Cortex of kidney (tissue), 1 donor: ENCODE measurements at places on chromosomes 11 and 22.

GRCh38 chr11:106001304-106002012, 20.6 kb downstream of the MSANTD4 start:
- DNase-seq = no peak

DNA sequence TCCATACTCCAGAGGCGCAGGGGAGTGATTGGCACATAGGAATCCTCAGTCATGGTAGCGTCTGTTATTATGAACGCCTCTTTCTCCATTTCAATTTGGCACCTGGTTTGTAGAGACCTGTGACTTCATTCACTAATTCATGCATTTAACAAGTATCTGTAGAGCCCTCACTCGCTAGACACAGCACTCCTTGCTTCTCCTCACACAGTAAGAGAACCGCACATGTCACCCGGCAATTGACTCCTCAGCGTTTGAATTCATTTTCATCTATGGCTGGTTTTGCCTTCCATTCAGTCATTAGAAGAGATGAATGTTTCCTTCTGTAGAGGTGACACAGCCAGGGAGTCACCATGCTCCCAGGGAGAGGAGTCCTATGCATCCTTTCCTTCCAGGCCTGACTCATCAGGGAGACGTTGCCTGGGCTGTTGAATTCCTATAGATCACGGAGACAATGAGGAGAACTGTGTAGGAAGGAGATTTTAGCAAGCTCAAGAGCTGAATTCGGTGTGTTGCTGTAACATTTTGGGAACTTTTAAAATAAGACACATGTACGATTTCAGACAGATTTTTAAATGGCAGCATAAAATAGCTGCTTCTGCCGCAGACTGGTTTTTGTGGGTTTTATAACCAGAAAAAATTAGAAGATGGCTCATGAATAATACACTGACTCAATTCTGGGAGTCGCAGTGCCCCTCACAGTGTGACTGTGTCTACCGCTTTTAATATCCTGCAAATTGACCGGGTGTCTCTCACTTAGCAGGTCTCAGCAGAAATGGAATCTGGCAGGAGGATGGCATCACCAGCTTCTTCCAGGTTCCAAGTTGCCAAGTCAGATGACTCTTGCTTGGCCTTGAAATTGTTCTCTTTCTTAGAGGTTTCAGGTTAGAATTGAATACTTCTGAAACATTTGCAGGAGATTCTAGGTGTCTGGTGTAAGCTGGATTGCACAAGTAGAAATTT, 44.4 kb upstream of the CLMP start:
- no peak for DNase-seq

- no peak for DNase-seq
Observed at GRCh38 chr22:22371031-22371541, 126.5 kb downstream of the VPREB1 start.

GRCh38 chr22:49789289-49790141, 38.2 kb downstream of the BRD1 start:
- no peak for DNase-seq

GRCh38 chr22:27381960-27382742, 419.4 kb downstream of the MN1 start:
- no peak for DNase-seq

DNA sequence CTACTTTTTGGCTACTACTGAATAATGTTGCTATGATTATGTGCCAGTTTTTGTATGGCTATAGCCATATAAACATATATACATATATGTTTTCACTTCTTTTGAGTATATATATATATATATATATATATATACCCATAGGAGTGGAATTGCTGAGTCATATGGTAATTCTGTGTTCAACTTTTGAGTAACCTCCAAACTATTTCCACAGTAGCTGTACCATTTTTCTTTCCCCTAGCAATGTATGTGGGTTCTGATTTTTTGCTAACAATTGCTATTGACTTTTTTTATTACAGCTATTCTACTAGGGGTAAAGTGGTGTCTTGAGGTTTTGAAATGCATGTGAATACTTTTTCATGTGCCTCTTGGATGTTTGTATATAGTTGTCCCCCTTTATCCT, 30.4 kb downstream of the CBL start:
- DNase-seq = no peak

GRCh38 chr11:69696749-69697468, 6.9 kb downstream of the FGF19 start:
- DNase-seq = no peak

GRCh38 chr11:2767071-2767470, 67.3 kb upstream of the KCNQ1OT1 start:
- no peak for DNase-seq

- DNase-seq = no peak
Observed at GRCh38 chr11:35049859-35050531, 89.0 kb upstream of the CD44 start.

- no peak for DNase-seq
Observed at GRCh38 chr11:94767701-94768601, at the start of gene AMOTL1. TSS of gene AMOTL1 (plus strand) at chr11:94768356. CDS start at chr11:94768512, 156 bp downstream.

DNA sequence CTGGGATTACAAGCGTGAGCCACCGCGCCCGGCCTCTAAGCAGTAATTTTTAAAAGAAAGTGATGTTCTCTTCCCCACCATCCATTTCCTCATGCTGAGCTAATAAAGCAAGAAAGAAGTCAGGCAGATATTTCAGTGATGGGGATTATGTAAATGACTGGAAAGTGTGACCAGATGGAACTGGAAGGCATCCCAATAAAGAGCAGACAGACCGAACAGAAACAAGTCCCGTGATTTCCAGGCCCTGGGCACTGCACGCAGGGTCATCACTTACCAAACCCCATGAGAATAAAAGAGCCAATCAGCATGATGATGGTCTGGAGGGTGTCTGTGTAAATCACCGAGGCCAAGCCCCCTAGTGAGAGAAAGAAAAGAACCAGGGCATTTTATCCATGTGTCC, 18.2 kb downstream of the SLC5A4 start:
- no peak for DNase-seq

- DNase-seq = no peak
Observed at GRCh38 chr11:108468478-108468864, 1.1 kb upstream of the C11orf65 start.

DNA sequence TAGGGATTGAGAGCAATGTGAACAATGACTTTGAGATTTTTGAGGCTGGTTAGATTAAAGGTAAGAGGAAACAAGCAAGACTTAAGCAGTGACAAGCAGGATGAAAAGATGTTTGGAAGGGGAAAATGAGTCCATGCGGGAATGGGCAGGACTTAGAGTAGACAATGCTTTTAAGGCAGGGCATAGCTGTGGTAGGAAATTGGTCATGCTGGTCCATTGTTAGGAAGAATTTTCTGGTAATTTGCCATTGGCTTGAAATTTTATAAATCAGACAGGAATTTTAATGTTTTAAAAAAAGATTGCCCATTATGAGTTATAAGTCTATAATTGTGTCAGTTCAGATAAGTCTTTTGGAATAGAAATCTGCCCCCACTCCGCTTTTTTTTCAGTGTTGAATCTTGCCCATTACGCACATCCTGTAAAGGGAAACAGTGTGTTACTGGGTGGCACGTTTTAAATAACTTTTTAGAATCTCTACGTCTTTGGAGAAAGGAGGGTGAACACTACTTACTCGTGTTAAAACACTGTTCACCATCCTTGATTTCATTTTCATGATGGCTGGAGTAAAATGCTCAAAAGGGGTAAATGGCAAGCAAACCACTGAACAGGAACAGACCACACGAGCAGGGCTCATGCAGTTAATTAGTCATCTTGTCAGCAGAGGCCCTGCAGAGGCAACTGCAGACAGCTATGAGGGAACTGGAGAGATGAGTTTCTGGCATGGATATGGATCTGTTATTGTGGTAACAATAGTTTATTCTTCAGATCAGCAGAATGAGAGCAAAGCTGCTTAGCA, 25.0 kb downstream of the SWAP70 start:
- DNase-seq = no peak

- no peak for DNase-seq
Observed at GRCh38 chr22:37781434-37782059, 26.2 kb upstream of the GCAT start.

DNA sequence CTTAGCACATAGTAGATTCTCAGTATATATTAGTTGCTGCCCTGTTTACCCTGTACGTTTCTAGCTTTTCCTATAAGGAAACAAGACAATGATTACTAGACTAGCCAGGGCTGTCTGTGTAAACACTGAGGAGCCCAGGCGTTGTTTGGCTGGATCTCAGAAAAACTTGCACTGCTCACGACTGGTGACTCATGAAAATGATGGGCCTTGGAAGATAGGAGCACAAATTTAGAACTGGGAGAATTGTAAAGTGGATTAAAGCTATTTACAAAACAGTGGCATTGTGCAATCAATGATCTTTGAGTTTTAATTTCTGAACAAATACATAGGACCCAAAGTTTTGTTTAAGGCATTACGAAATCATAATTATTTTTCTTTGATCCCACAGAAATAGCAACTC, 276.9 kb downstream of the FAM76B start:
- DNase-seq = no peak

DNA sequence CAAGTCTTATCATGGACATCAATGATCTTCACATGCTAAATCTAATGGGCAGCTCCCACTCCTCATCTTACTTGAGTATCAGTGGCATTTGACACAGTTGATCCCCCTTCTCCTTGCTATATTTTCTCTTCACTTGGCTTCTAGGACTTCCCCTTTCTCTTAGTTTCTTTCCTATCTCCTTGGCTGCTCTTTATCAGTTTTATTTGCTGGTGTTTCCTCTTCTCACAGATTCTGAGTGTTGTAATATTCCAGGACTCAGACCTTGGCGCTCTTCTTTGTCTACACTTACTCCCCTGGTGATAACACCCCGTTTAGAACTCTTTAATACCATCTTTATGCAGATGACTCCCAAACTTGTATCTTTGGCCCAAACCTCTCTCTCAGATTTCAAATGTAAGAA, 33.9 kb upstream of the RASSF10 start:
- no peak for DNase-seq

GRCh38 chr11:112156956-112157766, 6.7 kb downstream of the IL18 start:
- DNase-seq = no peak
